ENCODE measurements at places on chromosomes 6 and 20. TPM values are rescaled to one million over a fixed set of nuclear protein-coding genes. Genes with fewer than 3 reads are reported as not detected.

TNF gene
- total RNA-seq: not detected

PACSIN1 gene
- total RNA-seq: not detected

PROKR2 gene
- not detected for total RNA-seq

OR2J1 gene
- total RNA-seq: not detected

RSPH9 gene
- 0.14 TPM for total RNA-seq

LTB gene
- 0.80 TPM for total RNA-seq

PTCHD4 gene
- total RNA-seq: 3.2 TPM

ZSCAN23 gene
- 0.65 TPM for total RNA-seq

GFOD1 gene
- 21.3 TPM for total RNA-seq

SAPCD1 gene
- total RNA-seq: 1.6 TPM

HLA-DPB1 gene
- total RNA-seq: 20.8 TPM

MAP7 gene
- 0.93 TPM for total RNA-seq

OPRM1 gene
- not detected for total RNA-seq

MRAP2 gene
- 4.3 TPM for total RNA-seq

TCF19 gene
- total RNA-seq: 30.3 TPM

C6orf163 gene
- 4.6 TPM for total RNA-seq

C6orf58 gene
- not detected for total RNA-seq

C20orf96 gene
- 3.2 TPM for total RNA-seq

BFSP1 gene
- total RNA-seq: 2.3 TPM

FAXC gene
- total RNA-seq: 0.27 TPM

LBP gene
- under 0.01 TPM for total RNA-seq

CST4 gene
- not detected for total RNA-seq

CST7 gene
- not detected for total RNA-seq

COL21A1 gene
- total RNA-seq: 0.66 TPM

UBD gene
- total RNA-seq: 0.14 TPM

TFAP2B gene
- not detected for total RNA-seq

E2F3 gene
- total RNA-seq: 15.2 TPM
